ENCODE measurements at places on chromosomes 4 and X. TPM values are rescaled to one million over a fixed set of nuclear protein-coding genes. Genes with fewer than 3 reads are reported as not detected.

DNA sequence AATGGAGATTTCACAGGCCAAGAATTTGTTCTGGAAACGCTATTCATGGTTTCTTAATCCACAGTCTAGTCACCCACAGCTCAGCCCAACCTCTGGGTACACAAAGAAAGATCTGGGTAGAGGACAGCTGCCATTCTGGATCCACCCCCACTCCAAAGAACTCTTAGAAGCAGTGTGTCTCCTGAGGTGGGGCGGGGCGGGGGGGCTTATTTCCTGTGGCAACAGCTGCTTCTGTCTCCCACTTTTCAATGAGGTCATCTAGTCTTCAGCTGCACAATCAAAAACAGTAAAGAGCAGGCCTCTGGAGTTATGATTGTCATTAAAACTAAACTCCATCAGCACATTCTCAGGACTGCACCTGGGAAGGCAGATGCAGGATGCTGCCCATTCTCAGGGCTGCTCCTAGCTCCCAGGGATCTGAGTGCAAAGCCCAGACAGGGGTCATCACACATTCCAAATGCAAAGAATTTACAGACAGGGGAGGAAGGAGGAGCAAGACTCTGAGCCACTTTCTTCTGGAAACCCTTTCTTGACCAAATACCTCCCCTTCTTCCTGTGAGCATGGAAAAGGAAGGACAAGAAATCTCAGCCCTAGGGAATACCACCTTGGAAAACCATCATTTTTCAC lies 207.3 kb downstream of the HS6ST2 start:
- DNase-seq: no peak

GRCh38 chr4:57282933-57283310 lies 172.7 kb upstream of the IGFBP7 start:
- no peak for DNase-seq

The NEK1 gene
- 15.5 TPM for total RNA-seq

The LNX1 gene
- 9.5 TPM for total RNA-seq

The FHDC1 gene
- 0.38 TPM for total RNA-seq

The GDPD2 gene
- total RNA-seq: not detected

GRCh38 chr4:7209699-7210098 lies 17.4 kb downstream of the SORCS2 start:
- no peak for DNase-seq

Data from left ventricle myocardium inferior (tissue), 1 donor.